ENCODE measurements at places on chromosomes 13 and 19.

- DNase-seq: no peak
Measured at GRCh38 chr13:25266706-25267105, 20.6 kb downstream of the MTMR6 start.

DNA sequence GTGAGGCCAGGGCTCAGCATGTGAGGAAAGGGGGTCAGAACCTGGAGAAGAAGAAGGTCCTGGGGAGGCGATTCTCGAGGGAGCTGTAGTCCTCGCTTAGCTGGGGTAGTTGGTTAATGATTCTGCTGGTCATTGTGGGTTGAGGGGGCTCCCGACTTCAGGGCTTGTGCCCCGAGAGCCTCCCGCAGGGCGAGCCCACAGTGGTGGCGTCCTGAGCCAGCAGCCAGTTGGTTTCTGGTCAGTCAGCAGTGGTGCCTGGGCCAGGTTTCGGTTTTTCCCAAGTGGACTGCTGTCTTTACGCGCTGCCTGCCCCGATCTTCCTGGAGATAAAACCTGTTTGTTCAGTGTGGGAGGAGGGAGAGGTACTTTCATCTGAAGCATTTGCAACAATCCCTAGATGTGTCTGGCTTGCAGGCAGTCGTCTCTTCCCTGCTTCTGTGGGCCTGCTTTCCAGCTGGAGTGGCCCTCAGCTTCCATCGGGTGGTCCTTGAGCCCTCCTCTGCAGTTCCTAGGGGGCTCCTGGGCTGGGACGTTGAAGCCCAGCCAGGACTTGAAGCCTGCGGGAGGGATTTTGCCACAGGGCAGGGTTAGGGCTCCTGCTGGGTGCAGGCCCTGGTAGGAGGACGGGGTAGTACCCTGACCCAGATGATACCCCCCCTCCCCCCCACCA is 3.2 kb downstream of the PTBP1 start:
- DNase-seq: no peak

- no peak for DNase-seq
Measured at GRCh38 chr13:61095885-61096284, 319.8 kb downstream of the PCDH20 start.

- DNase-seq: no peak
Measured at GRCh38 chr19:6457958-6458694, 1.5 kb downstream of the SLC25A23 start.

- no peak for DNase-seq
Measured at GRCh38 chr13:91326146-91326545, 21.3 kb upstream of the MIR17HG start.
